ENCODE measurements at places on chromosomes 2 and 18.

GRCh38 chr2:40554665-40555294 lies 102.9 kb upstream of the SLC8A1 start:
- DNase-seq, result peak; percentile 15

DNA sequence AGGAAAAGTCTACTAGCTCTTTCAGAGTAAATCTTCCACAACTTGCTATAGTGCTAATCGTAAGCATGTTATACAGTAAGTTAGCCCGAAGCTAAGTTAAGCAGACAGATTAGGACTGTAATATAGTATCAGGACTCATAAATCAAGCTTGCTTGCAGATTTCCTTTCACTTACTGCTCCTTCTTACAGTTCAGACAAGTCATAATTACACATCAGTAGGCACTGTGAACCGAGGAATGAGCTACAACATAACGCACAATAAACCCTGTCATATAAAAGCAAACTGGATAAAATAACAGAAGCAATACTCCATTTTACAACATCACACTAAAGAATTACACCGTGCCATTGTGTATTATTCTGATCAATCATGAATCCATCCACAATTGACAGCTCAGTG lies 832.6 kb upstream of the ZEB2 start:
- no peak for DNase-seq

GRCh38 chr2:19744456-19745199 lies 157.2 kb downstream of the TTC32 start:
- DNase-seq, result no peak

DNA sequence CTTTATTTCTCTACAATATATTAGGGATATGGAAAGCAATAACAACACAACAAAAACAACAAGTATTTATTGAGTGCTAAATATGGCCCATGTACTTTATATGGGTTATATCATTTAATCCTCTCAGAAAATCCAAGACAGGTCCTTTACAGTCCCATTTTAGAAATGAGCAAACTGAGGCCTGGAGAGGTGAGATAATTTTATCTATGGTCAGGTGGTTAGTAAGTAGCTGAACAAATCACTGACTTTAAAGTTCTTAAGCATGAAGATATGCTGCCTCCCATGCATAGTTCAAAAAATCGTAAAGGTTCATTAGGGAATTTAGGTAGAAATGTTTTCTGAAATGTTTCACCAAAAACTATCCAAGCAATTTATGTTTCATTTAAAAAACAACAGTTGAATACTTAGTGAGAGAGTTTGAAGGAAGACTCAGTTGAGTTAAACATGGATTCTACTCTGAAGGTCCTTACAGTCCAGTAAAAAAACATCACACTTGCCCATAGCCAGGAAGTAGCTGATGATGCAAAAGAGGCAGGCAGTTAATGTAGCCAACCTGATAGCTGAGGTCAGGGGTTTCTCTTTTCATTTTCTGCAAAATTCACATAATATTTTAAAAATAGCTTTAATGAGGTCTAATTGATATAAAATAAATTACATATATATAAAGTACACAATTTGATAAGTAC lies 7.6 kb upstream of the NFE2L2 start:
- no peak for DNase-seq

- DNase-seq, result no peak
Measured at GRCh38 chr18:13096719-13097118, 105.6 kb downstream of the CEP192 start.

GRCh38 chr18:13199169-13199568 lies 19.4 kb upstream of the LDLRAD4 start:
- DNase-seq, result no peak

- no peak for DNase-seq
Measured at GRCh38 chr2:132773331-132773730, 103.3 kb upstream of the LYPD1 start.

- peak; percentile 56 for DNase-seq
Measured at GRCh38 chr2:233404222-233404621, 49.9 kb downstream of the DGKD start.

DNA sequence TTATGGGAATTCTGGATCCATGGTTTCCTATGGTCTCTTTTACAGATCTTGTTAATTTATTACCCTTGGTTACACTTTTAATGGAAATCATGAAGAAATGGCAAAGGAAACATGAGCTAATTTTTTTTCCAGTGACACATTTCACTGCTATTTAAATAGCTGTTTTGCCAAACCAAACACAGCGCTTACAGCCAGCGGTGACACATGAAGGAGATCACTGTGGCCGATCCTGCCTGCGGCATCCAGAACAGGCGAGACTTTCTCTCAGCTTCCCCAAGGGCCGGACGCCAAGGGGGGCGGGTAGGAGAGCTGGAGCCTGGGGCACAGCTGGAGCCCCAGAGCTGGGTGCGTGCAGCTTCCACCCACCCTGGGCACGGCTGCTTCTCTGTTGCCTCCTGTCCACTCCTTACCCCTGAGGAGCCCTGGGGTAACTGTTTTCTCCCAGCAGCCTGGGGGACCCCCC lies 81.4 kb upstream of the PKDCC start:
- DNase-seq, result no peak

GRCh38 chr18:75293591-75293990 lies 83.0 kb downstream of the TSHZ1 start:
- DNase-seq, result no peak

- no peak for DNase-seq
Measured at GRCh38 chr2:236866542-236867340, 218.9 kb upstream of the COPS8 start.

- no peak for DNase-seq
Measured at GRCh38 chr2:180730976-180731375, 249.4 kb upstream of the UBE2E3 start.

DNA sequence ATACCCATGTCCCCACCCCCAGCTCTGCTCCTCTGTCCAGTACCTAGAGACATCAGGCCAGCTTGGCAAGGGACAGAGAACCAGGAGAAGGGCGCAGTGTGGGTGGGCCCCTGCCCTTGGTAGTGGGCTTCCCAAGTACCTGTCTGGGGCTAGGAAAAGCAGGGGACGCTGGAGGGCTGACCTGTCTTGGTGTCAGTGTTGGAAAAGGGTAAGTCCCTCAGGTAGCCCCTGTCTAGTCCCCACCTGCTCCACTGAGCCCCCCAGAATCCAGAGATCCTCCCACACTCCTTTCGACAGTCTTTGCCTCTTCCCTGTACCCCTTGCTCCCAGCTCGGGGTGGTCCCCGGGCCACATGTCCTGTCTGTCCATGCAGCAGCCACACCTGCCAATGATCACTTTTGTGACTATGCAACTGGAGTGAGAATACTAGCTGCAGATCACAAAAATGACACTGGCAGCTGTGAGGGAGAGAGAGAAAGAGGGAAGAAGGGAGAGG lies 14.6 kb downstream of the DNAJB2 start:
- DNase-seq, result no peak

DNA sequence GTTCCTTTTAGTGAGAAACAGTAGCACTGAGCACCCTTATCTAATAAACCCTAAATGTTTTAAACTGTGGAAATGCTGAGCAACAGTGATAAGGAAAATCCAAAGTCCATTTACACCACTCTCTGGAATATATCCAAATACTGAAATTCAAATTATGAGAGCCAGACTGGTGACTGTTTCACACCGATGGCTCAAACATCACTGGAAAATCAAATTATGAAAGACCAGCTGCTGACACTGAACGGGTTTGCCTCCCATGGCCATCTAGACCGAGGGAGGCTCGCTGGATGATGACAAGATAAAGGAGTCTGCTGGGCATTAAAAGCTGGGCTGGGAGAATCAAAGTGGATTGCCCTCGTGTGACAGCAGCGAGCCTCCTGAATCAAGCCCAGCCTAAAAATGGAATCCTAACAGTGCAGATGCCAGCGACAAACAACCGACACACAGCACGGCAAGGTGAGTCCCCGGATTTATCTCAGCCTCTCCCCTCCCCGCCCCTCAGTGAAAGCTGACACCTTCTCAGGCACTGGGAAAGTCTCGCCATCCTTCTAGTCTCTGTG lies 30.3 kb downstream of the SERPINE2 start:
- no peak for DNase-seq

DNA sequence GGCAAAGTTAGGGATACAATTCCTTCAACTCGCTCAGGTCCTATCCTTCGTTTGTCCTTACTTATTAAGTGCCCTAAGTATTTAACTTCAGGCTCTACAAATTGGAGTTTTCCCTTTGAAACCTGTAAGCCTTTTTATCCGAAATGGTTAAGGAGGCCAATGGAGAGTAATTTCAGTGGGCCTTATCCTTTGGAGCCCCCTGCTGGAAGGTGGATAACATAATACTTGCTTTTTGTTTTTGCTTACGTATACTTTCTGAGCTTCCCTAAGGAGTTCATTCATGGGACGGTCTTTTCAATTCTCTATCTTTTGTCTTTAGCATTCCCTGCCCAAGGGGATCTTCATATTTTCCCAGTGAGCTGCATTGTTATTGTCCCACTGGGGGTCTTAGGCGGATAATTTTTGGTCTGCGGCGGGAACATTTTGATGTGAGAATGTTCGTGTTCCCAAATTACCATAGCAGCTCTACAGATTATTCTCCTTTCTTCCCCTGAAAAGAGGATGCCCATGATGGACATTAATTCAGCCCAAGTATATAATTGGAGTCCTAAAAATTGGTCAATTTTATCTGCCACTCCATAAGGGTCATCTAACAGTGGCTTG lies 34.4 kb upstream of the TRAPPC8 start:
- no peak for DNase-seq

DNA sequence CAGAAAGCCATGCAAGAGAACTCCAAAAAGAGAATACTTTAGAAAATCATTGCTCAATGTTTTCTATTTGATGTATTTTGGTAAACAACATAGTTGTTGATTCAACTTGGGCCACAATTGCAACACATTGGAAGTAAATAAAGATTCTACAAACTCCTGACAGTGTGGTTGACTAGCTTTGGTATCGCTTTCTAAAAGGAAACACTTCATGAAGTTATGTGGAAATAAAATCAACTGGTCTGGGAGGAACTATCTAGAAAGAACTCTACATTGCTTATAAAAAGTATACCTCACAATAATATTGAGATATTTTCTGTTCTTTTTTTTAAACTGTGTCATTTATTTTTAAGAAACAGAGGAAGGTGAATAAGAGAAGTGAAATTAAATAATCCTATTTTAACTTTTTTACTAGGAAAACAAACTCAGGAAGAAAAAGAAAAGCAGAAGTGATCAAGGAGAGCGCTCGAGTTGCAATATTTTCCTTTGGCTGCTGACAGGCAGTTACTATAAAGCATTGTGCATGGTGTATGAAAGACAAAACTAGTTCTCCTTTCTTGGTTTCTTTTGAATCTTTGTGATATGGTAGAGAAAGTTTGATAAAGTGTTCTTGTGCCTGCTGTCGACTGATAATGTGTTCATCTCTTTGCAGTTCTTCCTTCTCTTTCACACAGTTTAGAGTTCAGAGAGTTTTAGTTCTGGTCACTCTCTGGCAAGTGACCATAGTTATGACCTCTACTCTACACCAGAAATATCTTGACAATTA lies 3.0 kb downstream of the DHRS9 start:
- DNase-seq, result no peak

- DNase-seq, result no peak
Measured at GRCh38 chr2:126858013-126858412, 40.7 kb upstream of the TEX51 start.

DNA sequence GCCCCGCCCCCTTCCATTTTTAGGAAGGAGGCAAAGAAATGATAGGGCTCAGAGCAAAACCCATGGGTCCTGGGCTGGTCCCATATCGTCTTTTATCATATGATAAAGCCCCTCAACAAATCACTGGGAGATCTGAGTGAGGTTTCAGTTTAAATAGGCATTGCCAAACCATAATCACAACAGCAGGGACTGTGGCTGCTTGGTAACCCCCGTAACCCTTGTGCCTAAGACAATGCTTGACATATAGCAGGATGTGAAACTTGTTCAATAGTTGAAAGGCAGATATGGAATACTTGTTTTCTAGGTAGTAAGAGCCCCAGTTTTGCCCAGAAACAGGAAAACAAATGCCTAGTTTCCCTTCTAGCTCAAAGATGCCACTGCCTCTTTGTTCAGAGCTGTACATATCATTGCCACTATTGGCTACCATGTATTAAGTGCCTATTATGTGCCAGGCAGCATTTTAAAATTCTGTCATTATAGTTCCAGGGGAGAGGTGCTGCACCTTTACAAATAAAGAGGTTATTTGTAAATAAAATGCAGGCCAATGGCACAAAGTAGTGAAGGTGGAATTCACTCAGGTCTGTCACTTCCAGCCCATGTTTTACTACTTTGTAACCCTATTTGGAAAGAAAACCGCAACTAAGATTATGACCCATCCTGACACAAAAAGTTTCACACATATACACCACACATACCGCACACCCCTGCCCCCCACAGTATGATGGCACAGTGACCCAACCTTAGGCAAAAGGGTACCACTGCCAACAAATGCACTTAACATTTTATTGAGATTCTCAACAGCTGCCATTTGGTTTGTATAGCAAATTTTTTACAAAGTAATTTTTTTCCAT lies 14.2 kb downstream of the NAGK start:
- no peak for DNase-seq

DNA sequence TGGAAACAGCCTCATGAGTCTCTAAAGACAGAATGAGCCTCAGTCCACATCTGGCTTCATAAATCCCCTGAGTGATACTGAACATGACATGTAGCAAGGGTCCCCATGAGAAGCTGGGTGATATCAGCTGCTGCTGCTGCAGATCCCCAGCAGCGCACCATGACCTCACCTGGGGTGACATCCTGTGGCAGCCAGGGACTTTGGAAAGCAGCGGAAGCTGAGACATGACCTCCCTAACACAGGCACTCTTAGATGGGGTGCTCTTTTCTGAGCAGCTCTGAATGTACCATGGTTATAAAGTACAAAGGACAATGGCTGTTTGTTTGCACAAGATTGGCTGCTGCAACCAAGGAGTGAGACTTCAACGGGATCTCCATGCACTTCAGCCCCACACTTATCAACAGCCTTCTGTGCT lies 74.7 kb upstream of the TMEM200C start:
- no peak for DNase-seq

- peak; percentile 82 for DNase-seq
Measured at GRCh38 chr2:42859006-42859552, 66.7 kb upstream of the HAAO start.

GRCh38 chr18:77141401-77142118 lies 9.0 kb upstream of the MBP start:
- DNase-seq, result no peak

DNA sequence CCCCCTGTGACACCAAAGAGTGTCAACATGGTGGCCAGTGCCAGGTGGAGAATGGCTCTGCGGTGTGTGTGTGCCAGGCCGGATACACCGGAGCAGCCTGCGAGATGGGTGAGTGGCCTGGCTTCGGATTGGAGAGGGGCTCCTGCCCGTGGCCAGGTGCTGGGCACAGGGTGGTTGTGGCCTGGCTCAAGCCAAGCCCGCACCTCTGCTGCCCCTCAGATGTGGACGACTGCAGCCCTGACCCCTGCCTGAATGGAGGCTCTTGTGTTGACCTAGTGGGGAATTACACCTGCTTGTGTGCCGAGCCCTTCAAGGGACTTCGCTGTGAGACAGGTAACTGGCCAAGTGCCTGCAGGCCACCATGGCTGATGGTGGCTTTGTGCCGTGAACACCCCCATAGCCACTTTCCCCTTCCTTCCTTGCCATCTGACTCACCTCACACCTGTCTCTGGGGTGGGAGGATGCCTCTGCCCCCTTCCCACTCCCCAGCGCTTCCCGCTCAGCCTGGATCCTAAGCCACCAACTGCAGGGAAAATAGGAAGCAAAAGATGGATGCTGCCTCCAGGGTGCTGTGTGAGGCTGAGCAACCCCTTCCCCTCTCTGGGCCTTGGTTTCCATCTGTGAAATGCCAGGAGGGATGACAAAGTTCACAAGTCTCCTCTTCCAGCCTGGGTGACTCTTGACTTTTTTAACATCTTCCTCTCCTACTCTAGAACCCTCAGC lies 41.8 kb downstream of the SNED1 start:
- DNase-seq, result no peak

Measured in GM13977 (cell line).